Dermis blood vessel endothelial cell (primary cell): ENCODE measurements at places on chromosomes 3 and 15. TPM values are rescaled to one million over a fixed set of nuclear protein-coding genes. Genes with fewer than 3 reads are reported as not detected.

SLITRK3 gene
- not detected in 2 replicates for total RNA-seq

RHOV gene
- 0.17 TPM in 1 of 2 replicates, not detected in the other for total RNA-seq

A4GNT gene
- not detected in 2 replicates for total RNA-seq

PODXL2 gene
- total RNA-seq, result 2.9 and 4.0 TPM in 2 replicates

MCF2L2 gene
- 0.34 and 0.84 TPM in 2 replicates for total RNA-seq

TTC21A gene
- 1.5 and 1.9 TPM in 2 replicates for total RNA-seq

MYNN gene
- total RNA-seq, result 20.1 and 26.9 TPM in 2 replicates

DYNLT2B gene
- total RNA-seq, result 4.9 and 8.6 TPM in 2 replicates

CHDH gene
- 0.23 and 1.0 TPM in 2 replicates for total RNA-seq

ATP8B4 gene
- 0.98 and 1.7 TPM in 2 replicates for total RNA-seq

FRMD4B gene
- 112 and 117 TPM in 2 replicates for total RNA-seq

GPD1L gene
- 19.9 and 26.0 TPM in 2 replicates for total RNA-seq

WDR5B gene
- 4.6 and 4.8 TPM in 2 replicates for total RNA-seq

KLHL6 gene
- 5.1 and 8.2 TPM in 2 replicates for total RNA-seq

GAP43 gene
- total RNA-seq, result not detected in 2 replicates

RETNLB gene
- total RNA-seq, result not detected in 2 replicates

GOLGA8R gene
- 0.37 and 1.0 TPM in 2 replicates for total RNA-seq

PIGX gene
- total RNA-seq, result 34.4 and 44.0 TPM in 2 replicates

ZNF774 gene
- total RNA-seq, result 1.4 and 2.2 TPM in 2 replicates

CADM2 gene
- not detected in 2 replicates for total RNA-seq

C3orf70 gene
- 2.6 and 2.8 TPM in 2 replicates for total RNA-seq

ARHGEF3 gene
- 12.1 and 20.8 TPM in 2 replicates for total RNA-seq

LIPC gene
- total RNA-seq, result 0.14 and 0.34 TPM in 2 replicates

MAP1A gene
- total RNA-seq, result 0.33 and 0.34 TPM in 2 replicates
